Mesenchymal stem cell (in vitro differentiated cells and primary cell): ENCODE measurements at places on chromosomes 5 and 9.

- peaks cover 18% of the 10 kb centered on the region for H3K27me3 ChIP-seq
- H3K4me1 ChIP-seq, result no peaks in the 10 kb centered on the region
- H3K36me3 ChIP-seq, result no peaks in the 10 kb centered on the region
- no peak for DNase-seq
- H3K4me3 ChIP-seq, result no peak overlapping the region
Observed at GRCh38 chr5:6457592-6457991, 8.9 kb downstream of the UBE2QL1 start.

DNA sequence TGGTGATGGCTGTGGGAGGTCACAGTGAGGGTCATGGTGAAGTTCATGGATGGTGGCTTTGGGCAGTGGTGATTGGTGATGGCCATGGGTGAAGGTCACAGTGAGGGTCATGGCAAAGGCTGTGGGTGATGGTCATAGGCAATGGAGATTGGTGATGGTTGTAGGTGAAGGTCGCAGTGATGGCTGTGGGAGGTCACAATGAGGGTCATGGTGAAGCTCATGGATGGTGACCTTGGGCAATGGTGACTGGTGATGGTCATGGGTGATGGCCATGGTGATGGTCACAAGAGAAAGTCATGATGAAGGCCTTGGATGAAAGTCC, 115.6 kb upstream of the IRX4 start:
- H3K27me3 ChIP-seq, result peaks cover 25% of the 10 kb centered on the region
- H3K27ac ChIP-seq, result no peak overlapping the region
- H3K4me1 ChIP-seq, result no peaks in the 10 kb centered on the region
- DNase-seq, result no peak

- no peak for DNase-seq
- no peak overlapping the region for H3K4me3 ChIP-seq
- no peaks in the 10 kb centered on the region for H3K27me3 ChIP-seq
- no peak overlapping the region for H3K27ac ChIP-seq
- H3K4me1 ChIP-seq, result peaks cover 4% of the 10 kb centered on the region
- no peaks in the 10 kb centered on the region for H3K36me3 ChIP-seq
Observed at GRCh38 chr9:84850830-84851392, 181.4 kb downstream of the NTRK2 start.

DNA sequence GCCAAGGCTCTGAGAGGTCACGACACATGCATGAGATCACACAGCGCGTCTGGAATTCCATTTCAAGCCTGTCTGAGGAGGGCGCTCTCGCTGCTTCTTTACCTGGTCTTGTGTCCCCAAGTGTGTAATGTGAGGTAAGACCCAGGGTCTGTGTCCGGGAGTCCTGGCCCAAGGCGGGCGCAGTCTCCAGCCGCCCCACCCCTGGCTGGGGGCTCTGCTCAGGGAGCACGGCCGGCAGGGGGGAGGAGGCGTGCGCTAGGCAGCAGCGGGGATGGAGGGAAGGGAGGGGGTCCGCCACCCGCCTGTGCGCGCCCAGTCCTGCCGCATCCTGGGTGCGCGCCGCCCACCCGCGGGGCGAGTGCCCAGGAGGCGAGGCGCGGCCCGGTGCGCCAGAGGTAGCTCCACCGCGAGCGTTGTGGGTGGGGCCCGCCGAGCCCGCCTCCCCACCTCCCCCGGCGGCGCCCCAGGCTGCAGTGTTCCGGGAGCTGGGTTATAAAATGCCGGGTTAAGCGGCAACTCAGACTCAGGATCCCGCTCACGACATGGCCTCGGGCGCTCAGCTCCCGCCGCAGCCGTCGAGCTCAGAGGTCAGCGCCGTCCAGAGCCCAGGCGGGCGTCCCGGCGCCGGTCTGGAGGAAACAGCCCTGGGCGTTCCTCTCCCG, at the start of gene CCNI2:
CCNI2 (plus strand) TSS at position 473 of the 662 bp plus-strand sequence; CDS start at position 543, 70 bp downstream.
- H3K4me1 ChIP-seq, result peaks cover 11% of the 10 kb centered on the region
- DNase-seq, result peak; percentile 45
- peaks cover 69% of the 10 kb centered on the region for H3K27me3 ChIP-seq
- H3K27ac ChIP-seq, result no peak within 1 kb of the TSS
- H3K36me3 ChIP-seq, result peaks cover 3% of the 10 kb centered on the region

- DNase-seq, result no peak
- no peaks in the 10 kb centered on the region for H3K27me3 ChIP-seq
- no peak overlapping the region for H3K4me3 ChIP-seq
- H3K36me3 ChIP-seq, result no peaks in the 10 kb centered on the region
Observed at GRCh38 chr5:75275147-75275546, 38.5 kb upstream of the ANKRD31 start.

DNA sequence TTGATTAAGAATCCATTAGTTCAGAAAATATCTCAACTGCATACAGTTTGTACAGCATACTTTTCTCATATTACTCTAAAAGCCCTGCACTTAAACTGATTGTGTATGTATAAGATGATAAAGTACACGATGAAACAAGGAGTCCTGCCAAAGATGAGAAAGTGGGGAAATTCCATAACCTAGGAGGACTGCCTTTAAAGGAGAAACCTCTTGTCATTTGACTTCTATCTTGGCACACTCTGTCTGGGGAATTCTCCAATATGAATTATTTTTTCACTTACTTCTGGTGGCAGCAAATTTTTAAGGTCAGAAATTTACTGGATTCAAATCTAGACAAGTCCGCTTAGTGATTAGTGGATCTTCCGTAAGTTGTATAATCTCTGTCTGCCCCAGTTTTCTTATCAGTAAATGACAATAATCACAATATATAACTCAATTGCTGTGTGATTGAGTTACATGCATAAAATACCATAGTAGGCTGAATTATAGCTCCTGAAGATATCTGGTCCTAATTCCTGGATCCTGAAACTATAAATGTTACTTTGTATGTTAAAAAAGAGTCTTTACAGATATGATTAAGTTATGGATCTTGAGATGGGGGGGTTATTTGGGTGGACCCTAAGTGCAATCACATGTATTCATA, 17.0 kb upstream of the ISOC1 start:
- no peaks in the 10 kb centered on the region for H3K27me3 ChIP-seq
- H3K36me3 ChIP-seq, result no peaks in the 10 kb centered on the region
- DNase-seq, result no peak
- no peak overlapping the region for H3K4me3 ChIP-seq
- H3K27ac ChIP-seq, result no peak overlapping the region
- no peaks in the 10 kb centered on the region for H3K4me1 ChIP-seq

DNA sequence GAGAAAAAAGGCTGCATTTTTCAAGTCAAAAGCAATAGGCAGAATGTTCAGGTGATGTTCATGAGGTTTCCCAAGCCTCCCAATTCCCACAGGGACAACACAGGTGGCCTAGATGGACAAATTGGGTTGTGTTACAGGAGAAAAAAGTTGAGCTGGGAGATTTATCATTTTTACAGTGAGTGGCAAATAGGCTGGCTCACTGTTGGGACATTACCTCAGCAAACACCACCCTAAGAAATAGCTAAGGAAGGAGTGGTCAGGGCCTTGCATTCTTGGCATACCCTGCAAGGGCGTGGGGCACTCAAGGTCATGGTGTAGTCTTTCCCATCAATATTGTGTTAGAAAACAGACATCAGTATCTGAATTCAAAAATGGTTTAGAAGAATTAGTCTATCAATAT, 23.3 kb upstream of the CPLANE1 start:
- H3K27ac ChIP-seq, result peak overlapping the region; percentile 48
- H3K36me3 ChIP-seq, result no peaks in the 10 kb centered on the region
- no peak for DNase-seq
- H3K4me3 ChIP-seq, result no peak overlapping the region

- peaks cover 61% of the 10 kb centered on the region for H3K36me3 ChIP-seq
- no peak overlapping the region for H3K27ac ChIP-seq
- H3K27me3 ChIP-seq, result no peaks in the 10 kb centered on the region
- H3K4me3 ChIP-seq, result no peak overlapping the region
- DNase-seq, result no peak
- H3K4me1 ChIP-seq, result peaks cover 14% of the 10 kb centered on the region
Observed at GRCh38 chr9:34249274-34249673, 70.4 kb downstream of the UBAP1 start.

GRCh38 chr5:88674356-88675167, 208.4 kb downstream of the MEF2C start:
- peaks cover 97% of the 10 kb centered on the region for H3K27me3 ChIP-seq
- DNase-seq, result no peak
- no peaks in the 10 kb centered on the region for H3K36me3 ChIP-seq
- H3K27ac ChIP-seq, result no peak overlapping the region
